Activated CD8-positive, alpha-beta memory T cell treated with anti-CD3 and anti-CD28 coated beads, Interleukin-2, amount 10 ng/mL, durations not matched to agents 7 days and 5 days (primary cell): ENCODE measurements at places on chromosomes 1 and 21.

DNA sequence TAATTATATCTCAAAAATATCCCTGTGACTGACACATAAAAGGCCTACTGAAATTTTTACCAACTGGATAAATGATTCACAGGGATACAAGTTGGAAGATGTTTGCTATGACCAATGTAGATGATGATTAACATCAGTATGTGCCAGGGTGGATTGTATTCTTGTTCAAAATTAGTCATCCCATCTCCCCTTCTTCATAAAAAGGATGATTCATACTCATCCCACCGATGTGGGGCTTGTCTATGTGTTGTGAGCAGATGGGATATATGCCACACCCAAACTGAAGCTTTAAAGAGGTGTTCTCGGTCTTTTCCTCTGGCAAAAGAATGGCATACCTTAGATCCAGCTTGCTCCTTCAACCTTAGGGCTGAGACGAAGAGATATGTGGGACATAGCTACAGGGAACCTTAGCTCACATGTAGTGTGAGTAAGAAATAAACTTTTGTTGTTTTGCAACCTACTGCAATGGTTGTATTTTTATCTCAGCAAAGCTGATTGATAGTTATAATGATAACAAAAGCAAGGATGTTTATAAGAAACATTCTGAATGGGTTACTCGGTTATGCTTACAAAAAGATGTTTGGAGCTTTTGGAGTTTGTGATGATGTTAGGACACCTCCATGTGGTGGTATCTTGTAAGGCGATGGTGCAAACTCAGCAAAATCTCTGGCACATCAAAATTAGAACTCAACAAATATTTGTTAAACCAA, 29.4 kb downstream of the SPATA17 start:
- DNase-seq = no peak

DNA sequence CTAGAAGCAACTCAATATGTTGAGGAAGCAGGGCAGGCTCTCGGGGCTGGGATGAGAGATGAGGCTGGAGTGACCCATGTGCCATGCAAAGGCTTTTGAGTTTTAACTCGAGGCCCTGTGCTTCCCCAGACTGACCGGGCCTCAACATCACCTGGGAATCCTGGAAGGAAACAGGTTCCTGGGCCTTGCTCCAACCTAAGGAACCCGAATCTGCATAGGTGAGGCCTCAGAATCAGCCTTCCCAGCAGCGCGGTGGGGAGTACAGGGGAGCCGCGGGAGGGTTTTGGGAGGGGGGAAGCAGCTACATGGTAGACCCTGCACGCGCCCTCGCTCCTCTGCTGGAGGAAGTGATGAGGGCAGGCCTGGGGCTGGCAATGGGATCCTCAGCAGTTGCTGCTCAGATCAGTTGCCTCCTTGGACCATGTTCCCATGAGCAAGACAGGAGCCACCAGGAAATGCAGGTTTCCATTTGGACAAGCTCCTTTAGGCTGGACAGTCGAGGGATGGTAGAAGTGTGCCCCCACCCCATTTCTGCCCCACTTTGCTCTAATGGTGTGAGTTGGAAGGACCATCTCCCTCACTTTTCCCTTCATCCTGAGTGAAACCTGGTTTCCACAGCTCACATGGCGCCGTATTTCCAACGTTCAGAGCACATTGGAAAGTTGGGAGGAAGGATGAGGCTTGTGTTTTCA, 4.5 kb upstream of the KIAA1614 start:
- DNase-seq = no peak

DNA sequence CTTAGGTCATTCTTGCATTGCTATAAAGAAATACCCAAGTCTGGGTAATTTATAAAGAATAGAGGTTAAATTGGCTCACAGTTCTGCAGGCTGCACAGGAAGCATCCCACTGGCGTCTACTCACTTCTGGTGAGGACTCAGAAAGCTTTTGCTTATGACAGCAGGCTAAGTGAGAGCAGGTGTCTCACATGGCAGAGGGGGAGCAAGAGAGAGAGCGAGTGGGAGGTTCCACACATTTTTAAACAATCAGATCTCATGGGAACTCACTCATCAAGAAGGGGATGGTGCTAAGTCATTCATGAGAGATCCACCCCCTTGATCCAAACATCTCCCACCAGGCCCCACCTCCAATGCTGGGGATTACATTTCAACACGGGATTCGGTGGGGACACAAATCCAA, 13.6 kb upstream of the RGS4 start:
- DNase-seq = no peak

GRCh38 chr21:45822429-45823099, 159.0 kb upstream of the COL6A1 start:
- peak; percentile 31 for DNase-seq

GRCh38 chr1:213244664-213245091, 193.6 kb downstream of the RPS6KC1 start:
- no peak for DNase-seq

DNA sequence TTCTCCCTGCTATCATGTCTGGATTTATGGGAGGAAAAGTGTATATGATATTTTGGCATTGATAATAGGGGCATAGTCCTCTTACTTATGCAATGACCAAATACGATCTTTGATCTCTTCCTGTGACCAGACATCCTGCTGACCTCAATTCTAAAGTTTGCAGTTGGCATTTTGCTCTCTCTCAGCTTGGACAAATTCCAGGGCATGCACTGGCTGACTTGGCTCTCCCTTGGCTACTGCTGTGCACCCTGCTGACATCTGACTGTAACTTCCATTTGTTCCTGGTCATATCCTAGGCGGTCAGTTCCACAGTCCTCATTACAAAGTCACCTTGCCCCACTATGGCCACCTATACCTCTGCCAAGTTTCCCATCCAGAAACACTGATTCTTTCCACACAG, 380.7 kb upstream of the NR5A2 start:
- no peak for DNase-seq

DNA sequence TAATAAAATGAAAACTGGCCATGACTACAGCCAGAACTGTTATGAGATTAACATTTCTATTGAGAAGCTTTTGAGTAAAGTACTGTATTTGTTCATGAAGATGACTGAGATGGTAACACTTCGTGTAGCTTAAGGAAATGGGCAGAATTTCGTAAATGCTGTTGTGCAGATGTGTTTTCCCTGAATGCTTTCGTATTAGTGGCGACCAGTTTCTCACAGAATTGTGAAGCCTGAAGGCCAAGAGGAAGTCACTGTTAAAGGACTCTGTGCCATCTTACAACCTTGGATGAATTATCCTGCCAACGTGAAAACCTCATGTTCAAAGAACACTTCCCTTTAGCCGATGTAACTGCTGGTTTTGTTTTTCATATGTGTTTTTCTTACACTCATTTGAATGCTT, 164.0 kb downstream of the NEK7 start:
- no peak for DNase-seq

GRCh38 chr1:72780212-72780611, 497.9 kb upstream of the NEGR1 start:
- DNase-seq = no peak
